ENCODE measurements at places on chromosomes 3 and 15. TPM values are rescaled to one million over a fixed set of nuclear protein-coding genes. Genes with fewer than 3 reads are reported as not detected.
A peak's percentile ranks its signal among the peaks of the same experiment; 100 is the strongest.

DNA sequence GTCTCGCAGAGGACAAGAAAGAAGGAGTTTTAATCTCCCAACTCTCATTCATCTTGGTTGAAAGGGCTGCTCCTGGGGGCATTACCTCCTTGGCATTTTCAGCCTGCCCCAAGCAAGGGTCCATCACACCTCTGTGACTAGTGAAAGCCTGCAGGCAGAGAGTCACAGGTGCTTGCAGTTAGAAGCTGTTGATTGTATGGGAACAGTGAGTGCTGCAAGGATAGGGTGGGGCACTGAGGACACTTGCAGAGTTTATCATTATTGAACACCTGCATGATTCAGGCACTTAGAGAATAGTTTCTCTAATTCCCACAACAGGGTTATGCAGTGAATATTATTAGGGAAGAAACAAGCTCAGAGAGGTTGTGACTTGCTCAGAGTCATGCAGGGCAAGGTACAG is 41.7 kb upstream of the IGF2BP2 start:
- no peaks in the 10 kb centered on the region for H3K36me3 ChIP-seq
- DNase-seq, result no peak
- H3K4me3 ChIP-seq, result no peak overlapping the region
- no peaks in the 10 kb centered on the region for H3K27me3 ChIP-seq

GRCh38 chr3:190012314-190012782 is 108.3 kb downstream of the P3H2 start:
- no peaks in the 10 kb centered on the region for H3K36me3 ChIP-seq
- H3K4me1 ChIP-seq, result peaks cover 6% of the 10 kb centered on the region
- H3K4me3 ChIP-seq, result no peak overlapping the region
- DNase-seq, result no peak

GRCh38 chr15:77028451-77029165 is 33.7 kb downstream of the PSTPIP1 start:
- no peak overlapping the region for H3K4me3 ChIP-seq
- no peak overlapping the region for H3K27ac ChIP-seq
- no peaks in the 10 kb centered on the region for H3K4me1 ChIP-seq

DNA sequence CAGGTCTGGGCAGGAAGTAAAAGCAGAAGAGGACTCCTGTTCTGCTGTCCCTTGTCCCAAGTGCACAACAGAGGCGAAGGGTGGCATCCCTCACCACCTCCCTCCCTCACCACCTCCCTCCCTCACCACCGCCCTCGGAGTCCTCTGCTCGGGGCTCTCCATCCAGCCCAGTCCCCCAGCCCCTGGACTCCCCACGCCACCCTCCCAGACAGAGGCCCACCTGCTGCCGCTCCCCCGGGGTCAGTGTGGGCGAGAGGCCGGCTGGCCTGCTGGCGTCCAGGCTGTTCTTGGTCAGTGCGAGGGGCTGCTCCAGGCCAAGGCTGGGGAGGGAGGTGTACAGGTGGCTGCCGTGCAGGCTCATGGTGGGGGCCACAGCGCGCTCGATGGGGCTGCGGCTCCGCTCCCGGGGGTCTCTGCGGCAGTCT is 79.1 kb downstream of the VGLL4 start:
- H3K27me3 ChIP-seq, result no peaks in the 10 kb centered on the region
- H3K4me1 ChIP-seq, result no peaks in the 10 kb centered on the region
- no peak overlapping the region for H3K4me3 ChIP-seq
- no peak for DNase-seq
- H3K36me3 ChIP-seq, result no peaks in the 10 kb centered on the region

DNA sequence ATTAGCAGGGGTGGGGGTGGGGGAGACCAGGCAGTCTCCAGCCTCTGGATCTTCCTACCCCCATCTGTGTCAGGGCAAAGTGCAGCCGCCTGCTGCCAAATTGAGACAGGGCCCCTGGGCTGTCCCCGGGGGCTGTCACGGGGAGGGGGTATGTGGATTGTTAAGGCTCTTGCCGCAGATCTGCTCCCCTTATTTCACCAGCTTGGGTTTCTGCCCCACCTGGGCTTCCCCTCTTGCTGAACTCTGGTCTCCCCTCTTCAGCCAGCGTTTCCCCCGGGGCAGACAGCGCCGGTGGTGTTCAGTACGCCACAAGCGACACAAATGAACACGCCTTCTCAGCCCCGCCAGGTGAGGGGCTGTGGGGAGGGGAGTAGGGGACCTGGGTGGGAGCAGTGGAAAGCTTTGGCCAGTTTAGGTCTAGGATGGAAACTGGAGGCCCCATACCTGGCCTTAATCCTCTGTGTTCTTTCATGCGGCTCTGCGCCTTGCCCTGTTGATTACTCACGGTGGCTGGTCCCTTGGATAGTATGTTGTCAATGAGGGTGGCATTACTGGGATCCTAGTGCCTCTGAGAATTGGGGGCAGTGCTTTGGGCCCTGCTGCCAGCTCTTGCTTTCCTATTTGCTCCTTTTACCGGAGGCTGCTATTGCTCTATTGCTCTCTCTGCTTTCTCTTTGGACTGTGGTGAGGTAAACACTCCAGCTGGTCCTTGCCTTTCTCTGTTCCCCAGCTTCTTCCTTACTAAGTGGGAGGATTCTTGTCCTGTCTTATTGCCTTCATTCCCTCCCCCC is 1.7 kb downstream of the EIF4G1 start:
- DNase-seq, result no peak
- H3K36me3 ChIP-seq, result peaks cover 4% of the 10 kb centered on the region
- H3K4me3 ChIP-seq, result peak overlapping the region; percentile 67
- H3K27me3 ChIP-seq, result no peaks in the 10 kb centered on the region

- DNase-seq, result no peak
- H3K36me3 ChIP-seq, result no peaks in the 10 kb centered on the region
- no peak overlapping the region for H3K4me3 ChIP-seq
Measured at GRCh38 chr3:159252772-159253384, 451.0 kb downstream of the MFSD1 start.

DNA sequence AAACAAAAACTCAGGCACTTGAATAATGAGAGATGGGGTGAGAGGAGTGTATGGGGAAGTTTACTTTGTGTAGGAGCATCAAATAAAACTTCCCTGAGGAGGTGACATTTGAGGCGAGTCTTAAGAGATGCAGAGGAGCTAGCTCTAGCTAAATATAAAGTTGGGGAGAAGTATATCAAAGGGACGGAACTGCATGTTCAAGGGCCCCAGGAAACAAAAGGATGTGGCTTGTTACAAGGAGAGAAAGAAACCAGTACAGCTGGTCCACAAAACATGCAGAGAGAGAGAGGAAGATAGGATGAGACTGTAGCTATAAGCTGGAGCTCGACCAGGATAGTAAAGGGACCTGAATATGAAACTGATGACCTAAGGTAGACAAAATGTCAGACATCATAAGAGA is 17.6 kb downstream of the FEZF2 start:
- no peaks in the 10 kb centered on the region for H3K27me3 ChIP-seq
- H3K27ac ChIP-seq, result no peak overlapping the region
- no peak overlapping the region for H3K4me3 ChIP-seq
- DNase-seq, result no peak
- H3K4me1 ChIP-seq, result no peaks in the 10 kb centered on the region

DNA sequence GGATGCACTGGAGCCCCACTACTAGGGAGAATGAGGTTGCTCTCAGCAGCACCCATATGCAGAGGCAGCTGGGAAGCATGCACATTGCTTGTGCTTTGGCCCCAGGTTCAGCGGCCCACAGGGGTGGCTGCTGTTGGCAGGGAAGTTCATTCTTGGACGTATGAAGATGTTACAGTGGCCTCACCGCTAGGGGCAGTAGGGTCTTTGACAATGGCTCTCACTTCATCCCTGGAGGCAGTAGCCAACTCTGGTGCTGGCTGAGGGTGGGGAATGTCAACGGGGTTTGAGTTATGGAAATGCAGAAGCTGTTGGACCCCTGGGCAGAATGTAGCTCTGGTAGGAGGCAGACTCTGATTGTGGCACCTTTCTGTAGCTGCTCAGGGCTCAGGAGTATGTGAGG is 279.9 kb downstream of the SCAPER start:
- H3K4me3 ChIP-seq, result no peak overlapping the region
- no peaks in the 10 kb centered on the region for H3K4me1 ChIP-seq
- no peak overlapping the region for H3K27ac ChIP-seq
- no peak for DNase-seq

- H3K27me3 ChIP-seq, result no peaks in the 10 kb centered on the region
- no peaks in the 10 kb centered on the region for H3K4me1 ChIP-seq
- no peaks in the 10 kb centered on the region for H3K36me3 ChIP-seq
- H3K27ac ChIP-seq, result no peak overlapping the region
- H3K4me3 ChIP-seq, result no peak overlapping the region
- DNase-seq, result no peak
Measured at GRCh38 chr3:7581831-7582230, 720.9 kb downstream of the GRM7 start.

DNA sequence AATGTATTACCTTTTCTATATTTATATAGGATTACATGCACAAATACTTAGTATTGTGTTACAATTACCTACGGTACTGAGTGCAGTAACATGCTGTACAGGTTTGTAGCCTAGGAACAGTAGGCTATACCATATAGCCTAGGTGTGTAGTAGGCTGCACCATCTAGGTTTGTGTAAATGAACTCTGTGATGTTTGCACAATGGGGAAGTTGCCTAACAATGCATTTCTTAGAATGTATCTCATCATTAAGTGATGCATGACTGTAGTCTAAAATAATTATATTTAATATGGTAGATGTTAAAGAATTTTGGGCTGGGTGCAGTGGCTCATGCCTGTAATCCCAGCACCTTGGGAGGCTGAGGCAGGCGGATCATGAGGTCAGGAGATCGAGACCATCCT is 281.0 kb downstream of the KLF13 start:
- H3K27ac ChIP-seq, result no peak overlapping the region
- H3K4me1 ChIP-seq, result no peaks in the 10 kb centered on the region
- no peak overlapping the region for H3K4me3 ChIP-seq
- no peaks in the 10 kb centered on the region for H3K27me3 ChIP-seq
- H3K36me3 ChIP-seq, result no peaks in the 10 kb centered on the region

DNA sequence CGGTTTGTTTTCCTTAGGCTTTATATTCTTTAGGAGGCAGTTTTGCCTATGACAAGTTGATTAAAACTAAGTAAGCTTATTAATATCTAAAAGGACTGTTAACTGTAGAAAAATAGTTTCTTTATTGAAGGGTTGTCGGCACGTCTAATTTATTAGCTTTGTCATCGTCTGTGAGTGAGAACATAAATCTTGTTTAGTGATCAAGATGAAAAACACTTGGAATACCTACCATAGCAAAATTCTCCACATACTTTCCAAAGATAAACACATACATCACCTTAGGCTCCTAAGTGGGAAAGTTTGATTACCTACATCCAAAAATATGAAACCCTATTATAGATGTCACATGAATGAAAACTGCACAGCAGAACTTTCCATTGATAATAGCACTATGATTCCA is 139.1 kb upstream of the BNIP2 start:
- H3K36me3 ChIP-seq, result no peaks in the 10 kb centered on the region
- H3K4me1 ChIP-seq, result no peaks in the 10 kb centered on the region
- no peak for DNase-seq

- H3K4me1 ChIP-seq, result peaks cover 4% of the 10 kb centered on the region
- DNase-seq, result no peak
- no peaks in the 10 kb centered on the region for H3K27me3 ChIP-seq
- H3K27ac ChIP-seq, result no peak overlapping the region
- no peaks in the 10 kb centered on the region for H3K36me3 ChIP-seq
Measured at GRCh38 chr3:128222796-128223385, 69.6 kb downstream of the EEFSEC start.

- DNase-seq, result no peak
- H3K4me3 ChIP-seq, result no peak overlapping the region
- H3K27ac ChIP-seq, result no peak overlapping the region
- H3K27me3 ChIP-seq, result no peaks in the 10 kb centered on the region
- H3K4me1 ChIP-seq, result no peaks in the 10 kb centered on the region
Measured at GRCh38 chr3:196985298-196985697, 16.7 kb upstream of the PIGZ start.

- DNase-seq, result no peak
- no peak overlapping the region for H3K27ac ChIP-seq
- H3K4me3 ChIP-seq, result no peak overlapping the region
- no peaks in the 10 kb centered on the region for H3K36me3 ChIP-seq
Measured at GRCh38 chr15:95897651-95898050, 432.8 kb upstream of the NR2F2 start.

GRCh38 chr3:146086211-146086610 is 74.8 kb downstream of the PLOD2 start:
- H3K4me3 ChIP-seq, result no peak overlapping the region
- no peaks in the 10 kb centered on the region for H3K27me3 ChIP-seq
- H3K4me1 ChIP-seq, result no peaks in the 10 kb centered on the region
- no peak overlapping the region for H3K27ac ChIP-seq

DNA sequence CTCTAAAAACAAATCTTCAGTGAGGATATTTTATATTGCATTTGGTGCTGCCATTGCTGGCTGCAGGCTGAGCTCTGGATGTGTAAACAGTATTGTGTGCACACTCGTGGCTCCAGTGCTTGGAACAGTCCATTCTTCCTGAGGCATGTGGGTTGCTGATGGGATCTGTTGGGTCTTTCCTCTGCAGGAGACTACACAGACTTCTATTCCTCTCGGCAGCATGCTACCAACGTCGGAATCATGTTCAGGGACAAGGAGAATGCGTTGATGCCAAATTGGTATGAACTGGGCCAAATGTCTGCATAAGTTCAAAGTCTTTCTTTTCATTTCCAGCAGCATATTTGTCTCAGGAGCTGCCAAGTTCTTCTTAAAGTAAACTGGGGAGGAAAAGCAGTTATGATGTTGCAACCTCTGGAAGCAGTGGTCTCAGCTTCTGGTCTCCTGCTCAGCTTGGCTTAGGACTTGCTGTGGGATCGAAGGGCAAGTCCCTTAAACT is 9.3 kb downstream of the FAH start:
- no peaks in the 10 kb centered on the region for H3K27me3 ChIP-seq
- H3K27ac ChIP-seq, result no peak overlapping the region
- DNase-seq, result peak; percentile 44

DNA sequence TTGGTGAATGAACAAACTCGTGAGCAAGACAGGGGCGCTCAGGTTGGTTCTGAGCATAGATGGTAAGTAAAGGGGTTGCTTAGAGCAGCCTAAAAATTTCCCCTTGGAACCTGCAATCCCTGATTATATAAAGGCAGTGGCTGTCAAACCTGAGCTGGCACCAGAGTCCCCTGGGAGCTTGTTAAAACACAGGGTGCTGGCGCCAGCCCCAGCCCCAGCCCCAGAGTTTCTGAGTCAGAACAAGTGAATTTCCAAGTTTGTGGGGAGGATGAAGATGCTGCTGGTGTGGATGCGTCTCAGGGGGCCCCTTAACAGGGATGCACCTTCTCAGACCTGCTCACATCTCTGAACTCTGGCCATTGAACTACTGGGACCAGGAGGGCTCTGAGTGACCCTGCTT is 48.2 kb downstream of the FEM1B start:
- no peak overlapping the region for H3K4me3 ChIP-seq
- no peaks in the 10 kb centered on the region for H3K36me3 ChIP-seq
- H3K4me1 ChIP-seq, result no peaks in the 10 kb centered on the region
- H3K27me3 ChIP-seq, result no peaks in the 10 kb centered on the region

- peak overlapping the region; percentile 33 for H3K4me3 ChIP-seq
- H3K4me1 ChIP-seq, result peaks cover 6% of the 10 kb centered on the region
- DNase-seq, result peak; percentile 56
- H3K27me3 ChIP-seq, result no peaks in the 10 kb centered on the region
- H3K27ac ChIP-seq, result peak overlapping the region; percentile 57
Measured at GRCh38 chr3:194296454-194297263, 54.5 kb downstream of the CPN2 start.

The CLRN1 gene
- 0.23 TPM for total RNA-seq

The PRICKLE2 gene
- total RNA-seq, result 11.9 TPM

The IGSF11 gene
- 30.9 TPM for total RNA-seq

The FEZF2 gene
- total RNA-seq, result not detected

The P4HTM gene
- 101 TPM for total RNA-seq

The EPHB1 gene
- total RNA-seq, result 2.3 TPM

The DMXL2 gene
- total RNA-seq, result 12.2 TPM

The PRTG gene
- total RNA-seq, result 9.4 TPM

The KLHL24 gene
- total RNA-seq, result 69.5 TPM

The CADPS gene
- total RNA-seq, result 7.7 TPM

The SAMD7 gene
- total RNA-seq, result not detected

The ESYT3 gene
- 1.1 TPM for total RNA-seq

The LMAN1L gene
- total RNA-seq, result 219 TPM

The CLDN16 gene
- total RNA-seq, result 0.45 TPM

The SPRED1 gene
- 9.5 TPM for total RNA-seq

The SI gene
- 0.40 TPM for total RNA-seq
